ENCODE measurements at places on chromosomes 13 and 19. TPM values are rescaled to one million over a fixed set of nuclear protein-coding genes. Genes with fewer than 3 reads are reported as not detected.

- DNase-seq, result peak; percentile 25
These were observed 41.8 kb downstream of the EFNB2 start for GRCh38 chr13:106493533-106494220.

Gene GFY
- not detected for total RNA-seq

DNA sequence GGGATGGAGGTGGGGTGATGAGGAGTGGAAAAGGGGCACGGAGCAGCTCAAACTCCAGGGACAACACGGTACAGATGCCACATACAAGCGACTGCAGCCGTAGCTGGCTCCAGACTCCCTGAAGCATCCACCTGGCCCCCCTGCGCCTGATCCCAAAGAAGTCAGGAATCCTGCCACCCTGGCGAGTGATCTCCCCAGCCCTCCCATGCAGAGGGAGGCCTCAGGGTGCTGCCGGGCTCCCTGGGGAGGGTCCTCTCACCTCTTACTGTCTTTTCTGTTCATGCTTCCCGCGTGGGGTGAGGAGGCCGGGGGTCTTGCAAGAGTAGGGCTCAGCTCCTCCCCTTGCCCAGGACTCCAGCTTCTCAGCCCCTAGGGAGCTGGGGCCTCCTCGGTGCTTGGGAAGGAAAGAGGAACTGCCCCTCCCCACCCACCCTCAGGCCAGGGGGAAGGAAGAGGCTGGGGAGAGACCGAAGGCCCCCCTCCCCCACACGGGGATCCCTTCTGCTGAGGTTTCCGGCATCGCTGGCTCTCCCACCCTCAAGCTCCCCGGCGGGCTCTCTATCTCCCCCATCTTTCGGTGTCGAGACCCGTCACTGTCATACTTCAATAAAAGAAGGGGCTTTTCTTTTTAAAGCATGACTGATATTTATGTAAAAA, at the start of gene RASGRP4:
Gene RASGRP4 (minus strand): TSS at position 410 of the 657 bp plus-strand sequence. CDS start 128 bp downstream, at position 282.
- no peak for DNase-seq

DNA sequence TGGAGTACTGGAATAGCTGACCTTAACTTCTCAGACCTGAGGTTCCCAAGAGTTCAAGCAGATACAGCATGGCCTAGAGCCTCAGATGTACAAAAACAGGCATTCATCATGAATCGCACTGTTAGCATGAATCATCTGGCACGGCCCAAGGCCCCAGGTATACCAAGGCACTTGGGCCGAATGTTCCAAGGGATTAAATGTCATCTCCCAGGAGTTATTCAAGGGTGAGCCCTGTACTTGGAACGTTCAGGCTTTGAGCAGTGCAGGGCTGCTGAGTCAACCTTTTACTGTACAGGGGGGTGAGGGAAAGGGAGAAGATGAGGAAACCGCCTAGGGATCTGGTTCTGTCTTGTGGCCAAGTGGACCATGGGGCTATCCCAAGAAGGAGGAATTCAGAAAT, 6.3 kb downstream of the KLK3 start:
- DNase-seq, result no peak

DNA sequence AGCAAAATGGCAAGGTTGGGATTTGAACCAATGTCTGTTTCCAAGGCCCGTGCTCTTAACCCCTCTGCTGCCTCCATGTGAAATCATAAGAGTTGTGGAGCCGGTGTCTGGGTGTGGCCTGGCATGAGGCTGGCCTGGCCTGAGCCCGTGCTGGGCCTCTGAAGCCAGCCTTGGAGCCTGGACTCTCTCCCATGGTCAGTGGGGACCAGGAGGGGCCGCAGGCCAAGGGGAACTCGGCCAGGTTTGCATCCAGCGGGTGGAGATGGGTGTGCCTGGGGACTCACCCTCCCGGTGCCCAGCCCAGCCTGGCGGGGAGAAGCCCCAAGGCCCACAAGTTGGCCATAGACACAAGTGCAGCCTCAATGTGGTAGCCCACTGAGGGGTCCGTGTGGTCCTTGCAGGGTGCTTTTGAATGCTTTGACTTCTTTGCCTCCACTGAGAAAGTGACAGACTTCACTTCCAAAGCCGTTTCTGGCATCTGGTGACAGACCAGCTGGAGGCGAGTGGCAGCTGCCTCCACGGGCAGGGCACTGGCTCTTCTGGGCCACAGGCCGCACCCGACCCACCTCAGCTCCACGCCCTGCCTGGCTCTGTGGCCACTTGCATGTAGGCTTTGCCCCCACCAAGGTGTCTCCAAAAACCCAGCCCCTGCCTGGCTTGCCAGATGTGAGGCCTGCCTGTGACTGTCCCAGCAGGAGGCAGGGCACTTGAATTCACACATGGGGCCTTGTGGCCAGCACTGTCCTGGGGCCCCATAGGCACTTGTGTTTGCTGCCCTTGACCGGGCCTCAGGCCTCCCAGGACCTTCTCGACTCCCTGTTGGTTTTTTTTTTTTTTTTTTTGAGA, 26.2 kb upstream of the NCCRP1 start:
- DNase-seq, result no peak

Gene INSR
- total RNA-seq, result 0.50 TPM

- DNase-seq, result peak; percentile 87
These were observed 2.7 kb downstream of the PLEKHF1 start for GRCh38 chr19:29667901-29668341.

GRCh38 chr13:101746513-101746912, 294.0 kb downstream of the ITGBL1 start:
- no peak for DNase-seq

Gene LONP1
- 61.8 TPM for total RNA-seq
